ENCODE measurements at places on chromosomes 2 and 18.

- no peak for DNase-seq
Observed at GRCh38 chr18:42620657-42621056, 494.8 kb downstream of the RIT2 start.

- DNase-seq, result peak; percentile 63
Observed at GRCh38 chr2:73970850-73971471, 13.7 kb upstream of the TET3 start.

- no peak for DNase-seq
Observed at GRCh38 chr2:133418021-133418420, 150.2 kb downstream of the NCKAP5 start.

- DNase-seq, result no peak
Observed at GRCh38 chr2:25380586-25381375, 39.1 kb upstream of the DNMT3A start.

DNA sequence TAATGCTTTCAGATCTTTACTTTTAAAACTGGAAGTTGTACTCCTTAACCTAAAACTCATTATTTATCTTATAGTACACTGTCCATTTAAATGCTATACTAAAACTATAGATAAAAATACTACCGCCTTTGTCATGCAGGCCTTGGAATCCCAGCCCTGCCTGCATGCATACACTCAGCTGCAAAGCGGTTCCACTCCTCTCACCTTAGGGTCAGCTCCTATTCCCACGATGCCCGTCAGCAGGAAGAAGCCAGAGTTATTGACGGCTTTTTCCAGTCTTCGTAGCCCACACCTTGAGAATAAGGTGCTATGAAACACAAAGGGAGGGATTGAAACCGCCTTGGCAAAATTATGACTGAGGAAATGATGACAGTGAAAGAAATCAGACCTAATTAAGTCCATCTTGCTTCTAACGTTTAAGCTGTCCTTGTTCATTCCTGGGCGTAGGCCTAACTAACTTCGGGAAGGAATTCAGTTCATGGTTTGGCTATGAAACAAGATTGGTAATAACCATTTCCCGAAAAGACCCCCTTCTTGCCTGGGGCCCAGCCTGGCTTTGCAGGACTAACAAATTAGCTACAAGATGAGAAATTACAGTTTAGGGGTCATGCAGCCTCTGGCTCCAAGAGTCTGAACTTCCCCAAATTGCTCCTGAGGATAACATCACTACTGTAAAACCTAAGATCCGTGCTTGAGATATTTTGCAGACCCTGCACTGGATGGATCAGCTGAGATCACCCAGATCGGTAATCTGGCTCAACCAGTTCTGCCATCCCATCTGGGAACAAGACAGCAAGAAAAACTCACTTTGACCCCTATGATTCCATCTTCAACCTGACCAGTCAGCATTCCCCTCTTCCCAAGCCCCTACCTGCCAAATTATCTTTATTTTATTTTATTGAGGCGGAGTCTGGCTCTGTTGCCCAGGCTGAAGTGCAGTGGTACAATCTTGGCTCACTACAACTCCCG lies 17.1 kb downstream of the EPB41L5 start:
- no peak for DNase-seq

GRCh38 chr18:74155276-74155675 lies 7.0 kb downstream of the TIMM21 start:
- no peak for DNase-seq

DNA sequence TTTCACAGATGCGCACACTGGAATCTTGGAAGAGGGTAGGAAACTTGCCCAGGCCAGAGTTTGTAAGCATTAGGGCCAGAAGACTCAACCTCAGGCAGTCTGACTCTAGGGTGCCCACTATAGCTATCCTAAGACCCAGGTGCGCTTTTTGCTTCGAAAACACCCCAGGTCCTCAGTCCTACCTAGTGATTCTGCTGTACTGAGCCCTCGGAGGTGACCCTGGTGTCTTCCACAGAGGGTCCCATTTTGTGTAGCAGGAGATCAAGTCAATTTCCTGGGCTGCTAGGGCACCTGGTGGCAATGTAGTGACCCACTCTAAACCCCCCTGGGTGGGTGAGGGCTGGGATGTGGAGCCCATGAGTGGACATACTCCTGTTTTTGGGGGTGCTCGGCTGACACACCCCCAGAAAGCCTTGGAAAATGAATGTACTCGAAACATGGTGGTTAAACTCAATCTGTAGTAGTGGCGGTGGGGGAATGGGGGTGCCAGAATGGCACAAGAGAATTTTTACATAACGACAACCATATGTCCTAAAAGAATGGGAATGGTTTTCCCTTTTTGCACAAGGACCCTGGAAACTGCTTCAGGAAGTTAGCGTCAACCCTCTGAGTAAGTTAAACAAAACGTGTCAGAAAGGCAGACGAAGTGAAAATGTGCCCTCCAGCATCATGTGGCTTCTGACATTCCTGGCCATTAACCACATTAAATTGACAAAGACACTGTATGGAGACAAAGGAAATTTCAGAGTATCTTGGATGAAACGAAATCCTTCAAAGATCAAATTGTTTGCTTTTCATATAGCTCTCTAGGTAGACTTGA lies 218.0 kb upstream of the COPS8 start:
- DNase-seq, result no peak

DNA sequence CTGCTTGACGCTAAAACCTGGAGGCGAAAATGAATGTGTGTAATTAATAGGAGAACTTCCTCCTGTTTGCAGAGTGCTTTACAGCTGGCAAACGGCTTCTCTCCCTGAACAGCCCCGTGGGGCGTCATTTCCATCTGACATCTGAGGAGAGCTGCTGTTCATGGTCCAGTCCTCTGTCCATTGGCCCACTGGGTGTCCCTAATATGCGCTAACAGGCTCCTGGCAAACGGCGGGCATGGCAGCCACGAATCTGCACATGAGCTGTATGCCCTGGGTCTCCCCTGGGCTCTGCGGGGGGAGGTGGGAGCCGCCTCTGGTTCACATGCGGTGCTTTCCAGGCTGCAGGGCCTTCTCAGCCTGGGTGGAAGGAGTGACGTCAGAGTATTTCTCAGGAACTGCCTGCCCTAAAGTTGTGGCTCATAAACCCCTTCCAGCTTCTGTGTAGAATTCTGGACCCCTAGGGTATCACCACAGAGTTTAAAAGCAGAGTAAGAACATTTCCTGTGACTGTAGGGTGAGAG lies 73.2 kb downstream of the LRRFIP1 start:
- peak; percentile 65 for DNase-seq

- DNase-seq, result no peak
Observed at GRCh38 chr2:22355816-22356433, 1029.1 kb upstream of the KLHL29 start.

GRCh38 chr2:164810843-164811242 lies 30.8 kb downstream of the COBLL1 start:
- DNase-seq, result no peak

- no peak for DNase-seq
Observed at GRCh38 chr2:140351692-140352091, 1571.5 kb upstream of the NXPH2 start.

DNA sequence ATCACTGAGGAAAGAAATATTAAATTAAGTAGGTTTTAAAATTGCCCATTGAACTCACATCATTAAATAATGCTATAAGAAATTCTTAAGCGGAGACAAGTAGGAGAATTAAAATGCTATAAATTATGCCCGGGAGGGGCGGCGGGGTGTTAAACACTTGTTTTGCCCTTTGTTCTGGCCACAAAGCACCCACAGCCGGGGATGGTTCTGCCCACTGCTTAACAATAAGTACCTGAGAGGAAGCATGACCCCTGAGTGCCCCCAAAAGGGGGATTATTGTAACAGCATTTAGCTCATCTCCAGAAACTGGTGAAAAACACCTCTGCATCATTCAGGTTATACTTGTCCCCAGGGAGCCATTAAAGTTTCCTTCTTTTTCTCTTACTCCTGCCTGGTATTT lies 332.7 kb upstream of the POU3F3 start:
- DNase-seq, result no peak

Measured in T-cell (primary cell).